LoVo (cell line): ENCODE measurements at places on chromosomes 5 and 9.
A peak's percentile ranks its signal among the peaks of the same experiment; 100 is the strongest.

GRCh38 chr5:34869256-34869655 is 30.3 kb downstream of the TTC23L start:
- DNase-seq = no peak

- no peak for DNase-seq
Observed at GRCh38 chr9:35636135-35636876, 14.4 kb downstream of the SIT1 start.

DNA sequence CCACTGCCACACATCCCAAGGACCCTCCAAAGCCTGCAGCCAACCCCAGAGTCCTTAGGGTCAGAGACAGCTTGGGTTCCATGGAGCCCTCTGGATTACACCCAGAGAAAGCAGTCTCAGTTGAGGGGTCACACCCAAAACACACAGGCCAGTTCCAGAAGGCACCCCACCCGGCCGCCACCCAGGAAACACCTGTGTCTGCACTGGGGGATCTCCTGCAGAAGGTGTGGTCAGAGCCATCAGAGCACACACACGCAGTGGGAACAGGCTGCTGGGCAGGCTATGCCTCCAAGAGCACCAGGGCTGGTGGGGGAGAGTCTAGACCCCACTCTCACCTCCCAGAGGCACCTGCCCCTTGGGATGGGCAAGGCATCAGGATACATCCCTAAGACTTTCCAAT is 27.3 kb downstream of the NIPAL4 start:
- DNase-seq = no peak

- DNase-seq = peak; percentile 42
Observed at GRCh38 chr5:83563631-83564030, 92.1 kb downstream of the VCAN start.

DNA sequence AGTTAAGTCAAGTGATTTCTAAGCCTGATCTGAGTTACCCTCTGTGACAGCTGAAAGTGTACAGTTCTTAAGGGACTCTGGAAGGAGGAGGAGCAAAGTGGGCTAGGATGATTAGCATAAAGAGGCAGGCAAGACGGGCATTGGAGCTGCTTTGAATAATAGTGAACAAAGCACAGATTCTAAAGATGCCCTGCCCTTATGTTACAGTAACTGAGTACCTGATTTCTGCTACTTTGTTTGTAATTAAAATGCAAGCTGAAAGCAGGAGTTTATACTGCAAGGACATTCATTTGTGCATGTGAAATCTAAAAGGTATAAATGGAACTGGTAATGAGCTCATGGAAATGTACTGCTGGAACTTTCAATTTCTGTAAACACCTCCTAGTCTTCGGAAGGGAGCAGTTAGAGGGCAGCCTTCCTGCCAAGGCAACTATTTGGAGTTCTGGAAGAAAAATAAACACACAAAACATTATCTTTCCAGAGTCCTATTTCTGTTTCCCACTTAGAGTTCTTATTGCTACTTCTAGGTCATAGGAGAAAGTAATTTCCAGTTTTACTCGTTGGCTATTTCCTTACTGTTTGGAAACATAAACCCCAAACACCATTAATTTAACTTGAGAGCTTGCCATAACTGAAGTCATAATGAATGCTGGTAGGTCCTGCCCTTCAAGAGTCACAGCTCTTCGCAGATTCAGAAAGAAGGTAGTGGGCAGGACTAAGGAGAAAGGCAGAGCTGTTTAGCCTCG is at the start of gene RANBP3L:
Gene RANBP3L, minus strand, starts transcription at position 45 of the 746 bp plus-strand sequence. CDS start 486 bp downstream, outside the sequence.
- peak; percentile 20 for DNase-seq
